ENCODE measurements at places on chromosomes 1 and 21.

DNA sequence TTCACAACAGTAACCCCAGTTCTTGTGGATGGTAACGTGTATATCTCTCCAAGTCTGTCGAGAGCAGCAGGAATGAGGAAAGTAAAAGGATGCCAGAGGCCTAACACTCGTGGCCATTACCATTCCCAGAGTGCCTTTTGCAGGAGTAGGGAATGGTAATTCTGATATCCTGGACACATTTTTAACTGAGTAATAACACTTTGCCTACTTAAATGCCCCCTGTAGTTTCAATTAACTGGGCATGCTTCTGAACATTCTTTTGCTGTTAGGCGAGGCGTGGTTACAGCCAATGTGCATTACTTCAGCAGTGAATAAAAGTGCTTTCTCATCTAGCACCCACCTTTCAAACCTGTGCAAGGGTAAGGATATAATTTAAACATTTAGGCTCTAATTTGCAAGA lies 258.5 kb upstream of the ADGRL2 start:
- no peak for DNase-seq

DNA sequence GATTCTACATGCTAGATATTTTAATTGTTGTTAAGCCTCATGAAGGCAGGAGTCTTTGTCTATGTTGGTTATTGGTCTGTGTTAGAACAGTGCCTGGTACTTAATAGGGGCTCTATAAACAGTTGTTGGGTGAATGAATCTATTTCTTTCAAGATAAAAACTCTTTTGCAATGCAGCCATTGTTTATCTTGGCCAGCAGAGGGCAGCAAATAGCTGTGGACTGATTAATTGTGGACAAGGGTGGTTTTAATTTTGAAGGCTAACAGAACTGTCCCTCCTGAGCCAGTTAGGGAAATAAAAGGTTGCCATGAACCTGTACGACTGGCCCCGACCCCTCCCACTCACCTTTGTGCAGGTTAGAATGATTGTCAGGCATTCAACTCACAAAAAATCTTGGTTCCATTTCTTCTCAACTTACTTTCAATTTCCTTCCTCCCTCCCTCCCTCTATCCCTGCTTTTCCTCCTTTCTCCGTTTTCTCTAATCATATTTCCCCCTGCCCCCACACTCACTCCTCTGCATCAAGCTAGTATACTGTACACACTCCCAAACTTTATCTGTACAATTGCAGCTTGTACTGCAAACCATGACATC lies 66.3 kb upstream of the DIRAS3 start:
- DNase-seq, result no peak

DNA sequence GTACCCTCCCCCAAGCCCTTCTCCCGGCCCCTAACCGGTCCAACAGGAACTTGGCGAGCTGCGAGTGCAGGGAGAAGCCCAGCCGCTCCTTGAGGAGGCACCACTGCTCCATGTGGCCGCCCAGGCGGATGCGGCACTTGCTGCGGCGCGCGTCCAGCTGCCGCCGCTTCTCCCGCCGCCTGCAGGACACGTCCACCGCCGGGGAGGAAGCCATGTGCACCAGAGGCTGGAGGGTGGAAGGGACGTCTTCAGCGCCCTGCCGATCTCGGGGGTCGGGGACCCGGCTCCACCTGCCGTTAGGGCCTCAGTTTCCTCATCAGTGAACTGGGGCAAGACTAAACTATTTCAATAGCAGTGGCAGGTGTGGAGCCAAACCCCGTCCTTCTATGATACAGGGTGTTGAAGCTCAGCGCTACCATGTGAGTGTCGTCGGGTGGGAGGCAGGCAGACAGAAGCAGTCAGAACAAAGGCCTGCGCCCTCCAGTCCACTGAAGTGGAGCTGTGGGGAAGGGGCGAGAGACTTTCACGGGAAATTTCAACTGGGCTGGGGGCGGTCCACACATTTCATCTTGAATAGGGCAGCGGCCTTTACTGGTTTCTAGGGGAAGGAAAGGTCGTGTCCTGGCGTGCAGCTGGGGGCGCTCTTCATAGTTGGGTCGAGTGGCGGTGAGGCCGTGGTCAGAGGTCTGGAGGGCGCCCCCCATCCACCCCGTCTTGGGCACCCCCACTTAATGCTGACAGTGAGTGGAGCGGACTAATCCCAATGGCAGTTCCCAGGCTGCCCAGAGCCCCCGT lies 592 bp downstream of the ZNF692 start:
- peak; percentile 28 for DNase-seq

- peak; percentile 31 for DNase-seq
These were observed 17.1 kb upstream of the CCDC190 start for GRCh38 chr1:162878000-162878596.

GRCh38 chr1:55617288-55617982 lies 402.3 kb upstream of the USP24 start:
- no peak for DNase-seq

DNA sequence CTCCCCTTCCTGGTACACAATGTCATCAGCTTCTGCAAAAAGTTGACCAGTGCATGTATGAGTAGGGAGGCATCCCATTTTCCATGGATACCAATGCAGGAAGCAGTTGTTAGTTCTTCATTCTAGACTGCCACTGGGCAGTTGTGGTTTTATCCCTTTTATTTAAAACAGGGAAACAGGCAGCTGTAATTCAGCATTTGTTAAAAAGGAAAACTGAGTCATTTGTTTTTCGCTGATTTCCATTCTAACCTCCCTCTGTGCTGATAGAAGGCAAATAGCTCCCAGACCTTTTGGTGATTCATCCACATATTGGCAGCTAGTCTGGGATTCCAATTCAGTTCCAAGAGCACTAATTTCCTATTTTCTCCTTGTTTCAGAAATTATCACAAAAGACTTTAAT lies 21.1 kb upstream of the ABCA4 start:
- no peak for DNase-seq
